ENCODE measurements at places on chromosomes 16 and 17.

- DNase-seq: no peak
These were observed 14.6 kb downstream of the PITPNA start for GRCh38 chr17:1548032-1548431.

GRCh38 chr16:82185012-82185411, 15.0 kb upstream of the MPHOSPH6 start:
- no peak for DNase-seq

- DNase-seq: no peak
These were observed 26.0 kb downstream of the ZDHHC7 start for GRCh38 chr16:84985079-84986065.

GRCh38 chr17:19336938-19337711, 25.4 kb downstream of the B9D1 start:
- peak; percentile 72 for DNase-seq

DNA sequence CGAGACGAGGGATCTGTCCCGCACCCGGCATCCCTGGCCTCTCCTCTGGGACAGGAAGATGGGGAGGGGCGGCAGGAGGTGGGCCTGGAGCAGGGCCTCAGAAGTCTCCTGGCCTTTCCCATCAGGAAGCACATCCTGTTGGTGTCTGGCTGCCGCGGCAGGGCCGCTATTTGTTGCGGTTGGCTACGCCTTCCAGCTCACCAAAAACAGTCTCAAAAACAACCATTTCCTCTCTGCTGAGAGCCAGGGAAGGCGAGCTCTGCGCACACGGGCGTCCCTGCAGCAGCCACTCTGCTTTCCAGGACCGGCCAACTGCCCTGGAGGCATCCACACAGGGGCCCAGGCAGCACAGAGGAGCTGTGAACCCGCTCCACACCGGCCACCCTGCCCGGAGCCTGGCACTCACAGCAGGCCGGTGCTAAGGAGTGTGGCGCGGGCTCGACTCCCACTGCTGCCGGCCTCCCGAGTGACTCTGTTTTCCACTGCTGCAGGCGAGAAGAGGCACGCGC, at the start of gene TMEM204:
TSS of gene TMEM204 (plus strand) at position 224 of the 509 bp plus-strand sequence. CDS start 610 bp downstream, outside the sequence.
- no peak for DNase-seq

DNA sequence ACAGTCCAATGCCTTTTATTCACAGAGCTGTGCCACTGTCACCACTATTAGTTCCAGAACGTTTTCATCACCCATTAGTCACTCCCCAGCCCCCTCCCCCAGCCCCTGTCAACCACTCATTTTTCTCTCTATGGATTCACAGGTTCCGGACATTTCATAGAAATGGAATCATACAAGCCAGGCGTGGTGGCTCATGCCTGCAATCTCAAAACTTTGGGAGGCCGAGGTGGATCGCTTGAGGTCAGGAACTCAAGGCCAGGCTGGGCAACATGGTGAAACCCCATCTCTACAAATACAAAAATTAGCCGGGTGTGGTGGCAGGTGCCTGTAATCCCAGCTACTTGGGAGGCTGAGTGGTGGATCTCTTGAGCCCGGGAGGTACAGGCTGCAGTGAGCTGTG, 759 bp upstream of the PAM16 start:
- DNase-seq: no peak

DNA sequence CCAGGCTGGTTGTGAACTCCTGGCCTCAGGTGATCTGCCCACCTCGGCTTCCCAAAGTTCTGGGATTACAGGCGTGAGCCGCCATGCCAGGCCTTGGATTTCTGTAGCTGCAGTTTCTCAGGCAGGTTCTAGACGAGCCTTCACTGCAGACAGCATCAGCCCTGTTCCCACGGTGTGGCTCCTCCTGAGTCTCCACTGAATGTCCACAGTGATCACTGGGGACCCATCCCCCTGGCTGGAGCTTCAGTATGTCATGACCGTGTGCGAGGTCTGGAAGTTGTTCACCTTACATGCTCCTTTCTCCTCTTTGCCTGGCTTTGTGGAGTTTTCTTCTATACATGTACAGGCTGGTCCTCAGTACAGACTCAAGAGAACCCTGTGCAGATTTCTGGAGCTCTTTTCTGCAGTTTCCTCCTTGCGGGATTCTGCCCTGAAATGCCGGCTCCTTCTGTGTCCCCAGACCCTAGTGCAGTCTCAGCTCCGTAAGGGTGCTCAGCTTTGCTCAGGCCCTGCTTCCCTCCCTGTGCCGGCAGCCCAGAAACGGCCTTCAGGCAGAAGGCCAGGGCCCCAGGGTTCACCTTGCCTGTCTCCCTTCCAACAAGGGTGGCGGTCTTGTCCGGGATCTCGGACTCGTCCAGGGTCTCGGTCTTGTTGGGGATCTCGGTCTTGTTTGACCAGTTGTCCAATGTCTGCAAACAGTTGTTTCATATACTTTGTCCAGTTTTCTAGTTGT, 14.3 kb upstream of the FASN start:
- DNase-seq: no peak

- DNase-seq: no peak
These were observed 14.0 kb downstream of the MPP3 start for GRCh38 chr17:43818966-43819365.

DNA sequence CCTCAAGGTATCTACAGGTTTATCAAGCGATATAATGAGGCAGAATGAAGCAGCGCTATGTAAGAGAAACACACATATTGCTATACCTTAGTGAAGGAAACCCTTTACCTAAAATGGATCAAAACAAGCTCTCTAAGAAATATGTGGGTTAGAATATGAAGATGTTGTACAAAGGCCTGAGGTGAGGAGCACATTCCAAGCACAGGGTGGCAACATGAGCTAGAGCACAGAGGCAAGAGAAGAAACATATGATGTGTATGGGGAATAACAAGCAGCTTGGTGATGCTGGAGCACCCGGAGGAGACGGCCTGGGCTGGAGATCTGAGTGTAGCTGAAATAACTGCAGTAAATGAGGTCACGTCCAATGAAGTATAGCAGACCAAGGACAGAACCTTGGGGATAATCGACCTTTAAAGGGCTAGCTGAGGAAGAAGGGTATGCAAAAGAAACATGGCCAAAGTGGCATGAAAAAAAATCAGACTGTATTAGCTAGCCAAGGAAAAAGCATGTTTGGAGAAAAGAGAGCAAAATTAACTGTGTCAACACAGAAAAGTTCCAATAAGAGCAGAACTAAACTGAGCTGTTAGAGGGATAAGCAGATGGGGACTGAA, 44.0 kb downstream of the MARVELD3 start:
- no peak for DNase-seq

- no peak for DNase-seq
These were observed 26.4 kb downstream of the CASKIN2 start for GRCh38 chr17:75488693-75489510.

DNA sequence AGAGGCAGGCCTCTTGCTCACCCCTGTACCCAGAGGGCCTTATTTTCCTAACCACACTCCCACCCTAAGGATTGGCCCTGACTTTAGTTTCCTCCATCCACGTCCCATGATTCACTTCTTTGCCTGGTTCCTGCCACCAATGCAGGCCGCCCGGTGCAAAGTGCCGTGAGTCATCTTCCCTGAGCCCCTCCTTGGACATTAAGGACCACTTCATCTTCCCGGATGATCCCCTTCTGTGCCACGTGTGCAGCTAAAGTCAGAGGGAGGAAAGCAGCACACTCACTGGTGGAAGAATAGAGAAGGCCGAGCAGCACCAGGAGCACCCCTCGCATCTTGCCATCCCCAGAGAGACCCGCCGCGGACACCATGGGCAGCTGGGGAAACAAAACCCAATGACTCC, 1.4 kb downstream of the PRSS54 start:
- no peak for DNase-seq

DNA sequence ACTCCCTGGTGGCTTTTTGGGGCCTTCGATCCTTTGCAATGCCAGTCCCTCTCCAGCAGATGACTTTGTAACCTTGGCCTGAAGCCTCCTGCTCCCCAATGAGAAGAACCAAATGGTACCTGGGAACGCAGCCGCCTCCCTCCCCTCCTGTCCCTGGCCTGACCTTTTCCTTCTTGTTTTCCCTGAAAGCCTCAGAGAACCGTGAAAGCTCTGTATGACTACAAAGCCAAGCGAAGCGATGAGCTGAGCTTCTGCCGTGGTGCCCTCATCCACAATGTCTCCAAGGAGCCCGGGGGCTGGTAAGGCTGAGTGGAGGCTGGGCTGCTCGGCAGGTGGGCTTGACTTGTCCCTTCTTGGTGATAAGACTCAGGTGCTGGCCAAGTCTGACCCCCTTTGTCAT, 88.0 kb downstream of the SDR42E1 start:
- DNase-seq: no peak

DNA sequence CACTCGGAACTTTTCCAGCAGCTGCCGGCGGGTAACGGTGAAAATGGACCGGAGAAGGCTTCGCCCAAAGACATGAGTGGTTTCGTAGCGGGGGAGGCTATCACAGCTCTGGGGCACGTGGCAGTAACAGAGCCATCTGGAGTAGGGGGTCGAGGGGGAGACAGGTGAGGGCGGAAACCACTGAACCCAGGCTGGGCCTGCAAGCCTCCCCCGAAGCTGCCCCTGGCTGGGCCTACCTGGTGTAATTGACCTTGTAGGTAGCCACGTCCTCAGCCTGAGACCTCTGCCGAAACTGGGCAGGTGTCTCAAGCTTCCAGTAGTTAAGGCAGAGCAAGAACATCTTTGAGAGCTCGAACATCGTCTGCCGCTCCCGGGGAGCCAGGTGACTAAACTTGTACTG, 1.9 kb downstream of the KAT2A start:
- no peak for DNase-seq

GRCh38 chr16:77696149-77696548, 26.2 kb upstream of the NUDT7 start:
- DNase-seq: no peak

DNA sequence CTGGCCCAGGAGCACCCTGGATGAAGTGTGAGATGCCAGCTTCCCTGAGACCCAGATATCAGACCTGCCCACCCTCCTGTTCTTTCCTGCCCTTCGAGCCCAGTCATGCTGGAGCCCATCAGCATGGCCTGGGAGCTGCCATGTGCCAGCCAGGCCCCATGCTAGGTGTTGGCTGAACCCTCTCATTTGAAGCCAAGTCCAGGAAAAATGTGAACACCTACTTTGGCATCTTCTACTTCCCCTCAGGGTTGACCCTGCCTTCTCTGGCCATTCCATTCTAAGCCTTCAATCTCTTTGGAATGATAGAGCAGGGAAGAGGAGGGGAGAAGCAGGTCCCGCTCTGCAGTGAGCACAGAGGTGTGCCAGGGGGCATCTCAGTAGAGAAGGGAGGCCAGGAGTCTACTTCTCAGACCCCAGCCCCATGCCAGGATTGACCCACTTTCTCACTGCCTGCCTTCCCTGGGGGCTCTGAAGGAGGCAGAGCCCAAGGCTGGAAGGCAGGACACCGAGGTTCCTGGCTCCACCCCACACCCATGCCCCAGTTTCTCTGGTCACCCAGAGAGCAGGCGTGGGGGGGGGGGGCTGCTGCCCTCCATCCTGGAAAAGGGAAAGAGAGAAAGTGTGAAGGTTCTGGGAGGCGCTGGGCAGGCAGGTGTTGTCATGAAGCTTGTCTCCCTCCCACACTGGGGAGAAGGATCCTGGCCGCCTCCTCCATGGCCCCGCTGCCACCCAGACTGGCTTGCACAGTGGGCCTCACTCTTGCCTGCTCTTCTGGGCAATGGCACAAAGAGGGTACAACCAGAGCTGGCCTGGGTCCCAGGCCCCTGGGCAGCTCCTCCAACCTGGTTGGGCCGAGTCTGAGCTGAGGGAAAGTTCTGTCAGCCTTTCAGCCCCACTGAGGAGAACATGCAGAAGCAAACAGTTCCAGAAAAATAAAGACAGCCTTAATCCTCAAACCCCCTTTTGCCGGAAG, 9.3 kb downstream of the HDAC5 start:
- DNase-seq: peak; percentile 72

- no peak for DNase-seq
These were observed at the start of gene KRT38 for GRCh38 chr17:41440531-41441033. Gene KRT38, minus strand, starts transcription at chr17:41440983. Its CDS starts 62 bp downstream, at chr17:41440921.

- no peak for DNase-seq
These were observed 31.0 kb downstream of the MAPT start for GRCh38 chr17:45925311-45925710.

GRCh38 chr16:31618130-31618529, 90.4 kb downstream of the AHSP start:
- DNase-seq: no peak

GRCh38 chr16:67441907-67442306, 11.0 kb downstream of the HSD11B2 start:
- DNase-seq: peak; percentile 76

DNA sequence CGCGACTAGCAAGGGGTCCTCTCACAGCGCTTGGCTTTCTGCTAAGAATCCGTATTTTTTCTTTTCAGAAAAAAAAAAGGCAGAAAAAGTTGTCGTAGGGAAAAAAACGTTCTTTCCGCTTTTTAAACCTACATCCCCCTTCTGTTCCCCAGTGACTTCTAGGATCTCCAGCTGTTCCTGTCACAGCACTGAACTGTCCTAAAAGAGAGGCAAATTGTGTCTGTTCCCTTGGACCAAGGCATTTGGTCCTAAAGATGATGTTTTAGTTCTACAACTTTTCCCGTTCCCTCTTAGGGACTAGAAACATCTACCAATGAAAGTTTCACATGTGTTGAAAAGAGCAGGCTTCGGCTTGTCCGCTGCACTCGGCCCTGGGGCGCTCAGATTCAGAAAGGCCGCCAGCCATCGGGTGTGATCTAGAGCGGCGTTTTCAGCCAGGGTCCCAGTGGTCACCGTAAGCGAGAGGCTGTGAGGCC, 100.7 kb upstream of the CHMP6 start:
- DNase-seq: no peak

All from G401 (cell line).